ENCODE measurements at places on chromosomes 5 and 9.

DNA sequence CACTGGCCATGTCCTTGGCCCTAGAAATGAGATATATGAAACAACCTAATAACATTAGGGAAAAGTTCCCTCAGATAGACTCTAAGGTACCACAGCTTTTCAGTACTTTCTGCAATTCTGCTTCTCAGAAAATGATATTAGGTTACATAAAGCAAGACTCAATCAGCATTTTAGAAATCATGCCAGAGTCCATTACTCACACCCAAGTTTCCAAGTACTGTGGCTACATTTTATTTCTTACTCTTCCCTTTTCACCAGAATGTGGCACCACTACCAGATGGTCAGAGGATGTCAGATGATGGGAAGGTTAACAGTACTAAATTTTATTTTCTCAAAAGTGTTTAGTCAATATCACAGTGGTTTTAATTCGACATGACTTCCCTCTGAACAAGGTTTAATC is 217.2 kb downstream of the MLLT3 start:
- DNase-seq: no peak

DNA sequence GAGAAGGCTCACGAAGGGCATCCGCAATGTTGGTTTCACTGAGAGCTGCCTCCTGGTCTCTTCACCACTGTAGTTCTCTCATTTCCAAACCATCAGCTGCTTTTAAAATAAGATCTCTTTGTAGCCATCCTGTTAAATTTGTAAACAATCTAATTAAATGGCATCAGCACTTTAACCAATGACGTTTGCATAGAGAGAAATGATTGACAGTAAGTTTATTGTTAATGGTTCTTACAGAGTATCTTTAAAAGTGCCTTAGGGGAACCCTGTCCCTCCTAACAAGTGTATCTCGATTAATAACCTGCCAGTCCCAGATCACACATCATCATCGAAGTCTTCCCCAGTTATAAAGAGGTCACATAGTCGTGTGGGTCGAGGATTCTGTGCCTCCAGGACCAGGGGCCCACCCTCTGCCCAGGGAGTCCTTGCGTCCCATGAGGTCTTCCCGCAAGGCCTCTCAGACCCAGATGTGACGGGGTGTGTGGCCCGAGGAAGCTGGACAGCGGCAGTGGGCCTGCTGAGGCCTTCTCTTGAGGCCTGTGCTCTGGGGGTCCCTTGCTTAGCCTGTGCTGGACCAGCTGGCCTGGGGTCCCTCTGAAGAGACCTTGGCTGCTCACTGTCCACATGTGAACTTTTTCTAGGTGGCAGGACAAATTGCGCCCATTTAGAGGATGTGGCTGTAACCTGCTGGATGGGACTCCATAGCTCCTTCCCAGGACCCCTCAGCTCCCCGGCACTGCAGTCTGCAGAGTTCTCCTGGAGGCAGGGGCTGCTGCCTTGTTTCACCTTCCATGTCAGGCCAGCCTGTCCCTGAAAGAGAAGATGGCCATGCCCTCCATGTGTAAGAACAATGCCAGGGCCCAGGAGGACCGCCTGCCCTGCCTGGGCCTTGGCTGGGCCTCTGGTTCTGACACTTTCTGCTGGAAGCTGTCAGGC is 16.6 kb downstream of the SQSTM1 start:
- no peak for DNase-seq

DNA sequence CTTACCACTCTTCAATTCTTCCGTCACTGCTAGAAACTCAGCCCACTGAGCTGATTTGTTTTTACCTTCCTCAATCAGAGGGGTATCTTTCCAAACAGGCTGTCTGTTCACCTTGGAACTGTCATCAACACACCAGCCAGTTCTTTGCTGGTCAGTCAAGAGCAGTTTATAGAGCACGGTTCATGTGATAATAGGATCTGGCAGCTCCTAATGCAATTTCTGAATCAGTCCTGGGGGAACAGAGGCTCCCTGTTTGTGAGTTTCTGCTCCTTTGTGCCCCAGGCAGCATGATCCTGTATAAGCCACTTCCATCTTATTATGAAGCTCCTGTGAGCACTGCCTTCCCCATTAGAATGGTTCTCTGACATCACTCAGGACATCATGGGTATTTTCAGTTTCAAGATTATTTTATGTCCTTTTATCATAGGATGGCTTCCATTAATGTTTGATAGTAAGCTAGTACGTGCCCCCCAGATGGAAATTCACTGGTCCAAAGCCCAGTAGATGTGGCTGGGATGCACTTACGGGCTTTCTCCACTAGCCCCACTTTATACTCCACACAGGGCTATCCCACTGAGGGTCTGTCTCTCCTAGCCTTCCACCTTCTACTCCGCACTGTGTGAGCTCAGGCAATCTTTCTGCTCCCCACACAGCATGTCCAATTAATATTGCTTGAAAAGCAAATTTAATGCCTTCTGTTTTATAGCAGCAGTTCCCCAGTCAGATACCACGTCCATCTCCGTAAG is 85.5 kb upstream of the SPIN1 start:
- DNase-seq: no peak

DNA sequence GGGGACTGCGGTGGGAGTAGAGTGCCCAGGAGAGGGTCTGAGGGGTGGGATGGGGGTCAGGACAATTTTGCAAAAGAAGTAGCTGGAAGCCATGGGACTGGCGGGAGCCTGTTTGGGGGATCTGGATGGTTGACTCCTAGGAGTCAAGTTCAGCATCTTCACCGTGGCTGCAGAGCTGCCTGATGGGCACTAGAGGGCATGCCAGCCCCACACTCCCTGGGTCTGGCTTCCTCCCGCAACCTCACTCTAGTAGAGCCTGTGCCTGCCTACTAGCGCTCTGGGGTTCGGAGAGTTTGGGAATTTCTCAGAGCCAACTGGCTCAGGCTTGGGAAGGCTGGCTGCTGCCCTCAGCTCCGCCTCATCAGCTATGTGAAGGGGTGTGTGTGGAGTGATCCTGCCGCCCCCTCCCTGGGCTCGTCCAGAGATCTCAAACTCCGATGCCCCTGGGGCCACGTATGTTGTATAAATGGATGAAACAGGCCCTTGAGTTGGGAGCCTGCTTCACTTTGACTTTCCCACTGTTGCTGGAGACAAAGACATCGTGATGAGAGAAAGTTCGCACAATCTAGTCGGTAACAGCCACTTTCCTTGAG is 10.8 kb downstream of the TSPAN17 start:
- DNase-seq: peak; percentile 48

GRCh38 chr5:172689801-172690200 is 48.7 kb downstream of the NEURL1B start:
- DNase-seq: no peak

- no peak for DNase-seq
These were observed 5.1 kb downstream of the FLT4 start for GRCh38 chr5:180644129-180644824.

- DNase-seq: no peak
These were observed 13.8 kb downstream of the DNM1 start for GRCh38 chr9:128216781-128217553.

DNA sequence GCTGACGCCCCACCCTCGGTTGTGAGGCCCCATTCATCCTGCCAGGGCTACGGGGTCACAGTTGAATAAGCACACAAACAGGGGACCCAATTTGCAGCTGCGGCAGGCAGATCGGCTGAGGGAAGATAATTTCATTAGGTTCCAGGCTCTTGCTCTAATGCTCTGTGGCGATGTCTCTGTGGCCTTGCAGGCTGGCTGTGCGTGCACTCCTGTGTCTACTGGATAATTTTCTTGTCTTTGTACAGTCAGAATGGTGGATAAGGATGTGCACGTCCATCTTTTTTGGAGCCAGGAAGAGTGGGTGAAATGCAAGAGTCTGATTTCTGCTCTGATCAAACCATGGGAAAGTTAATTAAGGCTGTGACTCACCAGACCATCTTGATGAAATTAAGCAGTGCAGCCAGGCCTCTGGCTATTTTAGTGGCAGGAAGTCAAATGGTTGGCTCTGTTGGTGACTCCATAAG is 39.2 kb downstream of the NSG2 start:
- DNase-seq: no peak

GRCh38 chr5:95746194-95746593 is 15.1 kb downstream of the RHOBTB3 start:
- DNase-seq: no peak

DNA sequence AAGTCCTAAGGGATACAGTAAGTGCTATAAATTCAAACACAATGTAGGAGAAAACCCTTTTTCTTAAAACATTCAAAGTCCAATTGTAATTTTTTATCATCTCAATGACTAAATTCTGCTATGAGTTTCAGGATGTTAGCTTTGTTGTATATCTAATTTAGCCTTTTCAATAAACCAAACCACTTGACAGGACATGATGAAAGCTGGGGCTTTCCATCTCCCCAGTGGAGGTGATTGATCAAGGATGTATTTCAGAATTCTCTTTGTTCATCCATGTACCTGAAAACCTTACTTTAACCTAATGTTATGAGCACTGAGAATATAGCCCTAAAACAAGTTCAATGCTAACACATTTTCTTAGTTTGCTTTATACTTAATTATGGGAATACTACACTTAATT is 639.0 kb upstream of the ITGA1 start:
- DNase-seq: no peak

DNA sequence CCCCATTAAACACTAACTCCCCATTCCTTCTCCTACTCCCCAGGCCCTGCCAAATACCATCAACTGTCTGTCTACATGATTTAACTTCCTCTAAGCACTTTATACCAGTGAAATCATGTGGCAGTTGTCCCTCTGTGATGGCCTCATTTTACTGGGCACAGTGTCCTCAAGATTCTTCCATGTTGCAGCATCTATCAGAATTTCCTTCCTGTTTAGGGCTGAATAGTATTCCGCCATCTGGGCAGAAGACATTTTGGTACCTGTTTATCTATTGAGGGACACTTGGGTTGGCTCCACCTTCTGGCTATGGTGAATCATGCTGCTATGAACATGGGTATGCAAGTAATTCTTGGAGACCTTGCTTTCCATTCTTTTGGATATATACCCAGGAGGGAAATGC is 59.4 kb upstream of the IRX4 start:
- DNase-seq: no peak

DNA sequence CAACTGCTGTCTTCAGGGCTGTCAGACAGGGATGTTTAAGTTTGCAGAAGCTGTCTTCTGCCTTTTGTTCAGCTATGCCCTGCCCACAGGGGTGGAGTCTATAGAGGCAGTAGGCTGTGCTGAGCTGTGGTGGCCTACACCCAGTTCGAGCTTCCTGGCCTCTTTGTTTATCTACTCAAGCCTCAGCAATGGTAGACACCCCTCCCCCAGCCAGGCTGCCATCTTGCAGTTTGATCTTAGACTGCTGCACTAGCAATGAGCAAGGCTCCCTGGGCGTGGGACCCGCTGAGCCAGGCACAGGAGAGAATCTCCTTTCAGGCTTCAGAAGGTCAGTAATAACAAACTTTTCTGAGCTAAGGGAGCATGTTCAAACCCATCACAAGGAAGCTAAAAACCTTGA is 545.3 kb downstream of the TLE4 start:
- no peak for DNase-seq

GRCh38 chr9:84297162-84297821 is 43.3 kb downstream of the SLC28A3 start:
- no peak for DNase-seq

Measured in T-cell (primary cell).